ENCODE measurements at places on chromosomes 4 and X.
A peak's percentile ranks its signal among the peaks of the same experiment; 100 is the strongest.

DNA sequence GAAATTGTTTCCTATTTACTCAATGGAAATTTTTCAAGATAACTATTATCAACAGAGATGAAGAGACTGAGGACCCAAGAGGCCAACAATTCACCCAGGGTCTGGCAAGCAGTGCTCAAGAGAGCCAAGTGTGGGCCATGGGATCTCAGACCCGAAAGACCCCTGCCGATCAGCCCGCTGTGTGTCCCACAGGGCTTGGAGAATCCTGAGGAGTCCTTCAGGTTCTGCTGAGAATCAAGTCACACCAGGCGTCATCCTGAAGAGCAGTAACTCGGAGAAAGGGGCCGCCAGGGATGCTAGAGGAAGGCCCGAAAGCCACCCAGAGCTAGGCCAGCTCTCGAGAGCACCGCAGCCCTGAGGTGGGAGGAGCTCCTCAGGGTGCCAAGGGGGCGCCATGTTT is 48.7 kb downstream of the FGFRL1 start:
- no peak for DNase-seq

DNA sequence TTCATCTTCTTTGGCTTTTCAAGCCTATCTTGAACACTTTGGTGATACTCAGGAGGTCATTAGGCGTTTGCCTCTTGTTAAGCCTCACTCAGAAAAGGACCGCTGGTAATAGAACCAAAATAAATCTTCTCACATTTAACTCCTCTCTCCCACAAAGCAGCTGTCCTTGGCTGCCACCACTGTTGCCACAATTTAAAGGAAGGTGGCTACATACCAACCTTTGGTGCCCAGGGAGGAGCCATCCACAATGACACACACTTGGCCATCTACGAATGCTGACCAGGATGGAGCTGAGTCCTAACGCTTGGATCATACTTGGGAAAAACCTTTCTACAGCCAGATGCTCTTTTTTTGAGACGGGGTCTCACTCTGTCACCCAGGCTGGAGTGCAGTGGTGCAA is 210.2 kb downstream of the HS6ST2 start:
- no peak for DNase-seq

DNA sequence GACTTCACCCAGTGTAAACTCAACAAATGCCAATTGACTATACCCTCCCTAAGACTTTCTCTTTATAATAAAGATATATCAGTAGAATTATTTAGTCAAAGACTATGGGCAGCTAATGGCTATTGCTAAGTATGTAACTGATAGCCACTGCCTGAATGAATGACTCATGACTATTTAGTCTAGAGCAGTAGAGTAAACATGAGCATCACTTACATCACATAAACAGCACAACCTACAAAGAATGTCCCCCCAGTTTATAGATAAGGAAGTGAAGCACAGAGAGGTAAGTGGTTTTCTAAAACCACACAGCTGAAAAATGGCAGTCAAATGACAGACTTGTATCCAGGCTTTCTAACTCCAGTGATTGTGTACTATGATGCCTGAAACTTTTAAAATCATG is 507.0 kb downstream of the PPARGC1A start:
- DNase-seq: no peak

GRCh38 chr4:152850377-152850776 is 70.6 kb downstream of the ARFIP1 start:
- peak; percentile 57 for DNase-seq

- DNase-seq: no peak
These were observed 606.9 kb downstream of the RPA4 start for GRCh38 chrX:97490656-97491055.

Data from adrenal gland (tissue), 19 donors.